ENCODE measurements at places on chromosomes 7 and 10.

DNA sequence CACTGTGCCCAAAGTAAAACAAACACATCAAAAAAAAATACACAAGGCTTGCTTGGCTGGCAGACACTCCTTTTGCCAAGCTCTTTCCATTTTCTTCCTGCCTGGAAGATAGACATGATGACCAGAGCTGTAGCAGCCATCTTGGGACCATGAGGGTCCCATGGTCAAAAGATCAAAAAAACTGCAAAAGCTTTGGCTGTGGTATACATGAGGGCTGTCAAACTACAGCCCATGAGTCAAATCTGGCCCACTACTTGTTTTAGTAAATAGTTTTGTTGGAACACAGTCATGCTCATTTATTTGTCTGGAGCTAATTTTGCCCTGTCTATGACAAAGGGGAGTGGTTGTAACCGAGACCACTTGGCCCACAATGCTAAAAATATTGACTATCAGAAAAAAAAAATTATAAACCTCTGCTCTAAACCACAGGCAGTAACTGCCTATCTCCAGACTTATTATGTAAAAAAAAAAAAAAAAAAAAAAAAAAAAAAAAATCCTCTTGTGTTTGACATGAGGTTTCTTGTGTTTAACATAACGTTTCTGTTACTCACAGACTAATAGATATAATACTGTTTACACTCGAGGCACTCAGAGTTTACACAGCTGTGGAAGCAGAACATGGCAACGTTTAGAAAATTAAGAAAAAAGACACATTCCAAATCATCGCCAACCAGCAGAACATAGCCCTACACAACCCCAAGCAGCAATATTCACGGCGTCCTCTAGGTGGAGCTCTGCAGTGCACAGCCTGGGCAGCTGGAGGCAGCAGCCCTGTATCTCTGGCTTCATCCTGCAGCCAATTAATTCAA lies 36.9 kb downstream of the ASB13 start:
- peak; percentile 51 for DNase-seq

GRCh38 chr10:127919418-127920271 lies 12.7 kb downstream of the PTPRE start:
- DNase-seq, result no peak

DNA sequence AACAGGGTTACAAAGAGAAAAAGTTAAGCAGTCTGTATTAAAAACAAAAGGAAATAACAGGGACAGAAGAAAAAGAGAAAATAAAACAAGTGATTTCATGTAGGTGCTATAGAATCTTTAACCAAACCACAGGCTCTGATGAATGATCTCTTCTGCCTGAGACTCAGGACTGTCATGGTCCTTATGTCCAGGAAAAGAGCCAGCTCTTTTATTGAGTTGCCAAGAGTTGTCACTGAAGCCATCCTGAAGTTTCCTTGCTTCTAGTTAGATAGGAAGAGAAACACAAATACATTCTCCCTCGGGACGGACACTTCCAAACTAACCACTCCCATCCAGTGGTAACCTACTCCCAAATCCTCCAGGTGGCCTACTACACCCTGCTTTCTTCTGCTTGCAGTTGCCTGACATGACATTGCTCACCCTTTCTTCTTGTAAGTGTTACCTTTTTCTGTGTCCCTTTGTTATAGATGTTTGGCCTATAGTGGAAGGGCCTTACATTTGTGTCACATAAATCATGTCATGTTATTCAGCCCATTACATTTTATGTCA lies 346.7 kb downstream of the NRG3 start:
- no peak for DNase-seq

DNA sequence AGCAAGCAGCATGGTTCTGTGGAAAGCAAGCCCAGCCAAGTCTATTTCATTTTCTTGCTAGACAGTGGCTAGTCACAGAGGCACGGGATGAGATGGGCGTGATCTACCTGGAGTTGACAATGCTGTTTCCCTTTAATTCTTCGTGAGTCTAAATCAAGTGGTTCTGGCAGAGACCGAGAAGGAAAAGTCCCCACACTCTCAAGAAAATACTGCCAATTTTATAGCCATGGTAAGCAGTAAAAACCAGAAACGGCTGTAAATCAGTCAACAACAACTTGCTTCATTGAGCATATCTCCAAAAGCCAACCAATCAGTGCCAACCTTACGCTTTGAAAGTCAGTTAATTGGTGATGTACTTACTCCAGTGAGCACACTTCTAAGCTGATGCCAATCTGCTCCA lies 223.4 kb downstream of the SEC23IP start:
- DNase-seq, result no peak

GRCh38 chr10:30493609-30494530 lies 59.9 kb downstream of the MAP3K8 start:
- no peak for DNase-seq

GRCh38 chr7:2542011-2542915 lies 13.1 kb downstream of the BRAT1 start:
- DNase-seq, result no peak

DNA sequence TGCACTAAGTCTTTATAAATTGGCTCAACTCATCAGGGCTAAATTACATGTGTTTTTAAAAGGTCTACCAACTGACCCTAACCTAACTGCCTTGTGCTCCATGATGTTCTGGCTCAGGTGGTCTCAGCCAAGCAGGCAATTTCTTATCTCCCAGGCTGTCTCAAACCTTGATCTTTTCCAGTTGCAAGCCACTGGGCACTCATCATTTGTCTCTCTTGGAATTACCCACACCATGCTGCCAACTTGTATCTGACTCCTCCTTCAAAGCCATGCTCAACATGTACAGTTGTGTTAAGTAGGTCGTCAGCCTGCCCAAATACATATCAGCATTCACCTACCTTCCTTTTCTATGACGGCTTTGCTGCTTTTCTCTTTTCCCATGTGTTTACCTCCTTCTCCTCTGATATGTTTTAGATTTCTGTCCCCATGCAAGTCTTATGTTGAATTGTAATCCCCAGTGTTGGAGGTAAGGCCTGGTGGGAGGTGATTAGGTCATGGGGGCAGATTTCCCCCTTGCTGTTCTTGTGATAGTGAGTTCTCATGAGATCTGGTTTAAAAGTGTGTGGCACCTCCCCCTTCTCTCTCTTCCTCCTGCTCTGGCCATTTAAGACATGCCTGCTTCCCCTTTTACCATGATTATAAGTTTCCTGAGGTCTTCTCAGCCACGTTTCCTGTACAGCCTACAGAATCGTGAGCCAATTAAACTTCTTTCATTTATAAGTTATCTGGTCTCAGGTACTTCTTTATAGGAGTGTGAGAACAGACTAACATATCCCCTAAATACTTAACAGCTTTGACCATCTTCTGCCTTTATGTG lies 130.0 kb downstream of the ELAPOR2 start:
- no peak for DNase-seq

DNA sequence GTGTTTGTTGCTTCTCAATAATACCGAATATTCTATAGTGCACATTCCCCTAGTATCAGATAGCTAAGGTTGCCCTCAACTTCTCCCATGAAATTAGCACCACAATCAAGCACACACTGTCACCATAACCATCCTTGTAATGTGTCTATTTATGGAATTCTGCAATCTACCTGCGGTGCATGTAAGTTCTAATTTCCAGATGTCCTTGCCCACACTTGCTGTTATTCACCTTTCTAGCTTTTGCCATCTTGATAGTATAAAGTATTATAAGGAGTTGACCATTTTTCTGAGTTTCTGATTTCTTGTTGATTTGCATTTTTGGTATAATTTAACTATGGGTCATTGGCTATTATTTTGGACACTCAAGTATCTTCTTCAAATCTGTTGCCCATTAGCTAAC lies 490.1 kb upstream of the GALNT17 start:
- no peak for DNase-seq
